Suppressor macrophage (primary cell): ENCODE measurements at places on chromosomes 4 and X.
A peak's percentile ranks its signal among the peaks of the same experiment; 100 is the strongest.

DNA sequence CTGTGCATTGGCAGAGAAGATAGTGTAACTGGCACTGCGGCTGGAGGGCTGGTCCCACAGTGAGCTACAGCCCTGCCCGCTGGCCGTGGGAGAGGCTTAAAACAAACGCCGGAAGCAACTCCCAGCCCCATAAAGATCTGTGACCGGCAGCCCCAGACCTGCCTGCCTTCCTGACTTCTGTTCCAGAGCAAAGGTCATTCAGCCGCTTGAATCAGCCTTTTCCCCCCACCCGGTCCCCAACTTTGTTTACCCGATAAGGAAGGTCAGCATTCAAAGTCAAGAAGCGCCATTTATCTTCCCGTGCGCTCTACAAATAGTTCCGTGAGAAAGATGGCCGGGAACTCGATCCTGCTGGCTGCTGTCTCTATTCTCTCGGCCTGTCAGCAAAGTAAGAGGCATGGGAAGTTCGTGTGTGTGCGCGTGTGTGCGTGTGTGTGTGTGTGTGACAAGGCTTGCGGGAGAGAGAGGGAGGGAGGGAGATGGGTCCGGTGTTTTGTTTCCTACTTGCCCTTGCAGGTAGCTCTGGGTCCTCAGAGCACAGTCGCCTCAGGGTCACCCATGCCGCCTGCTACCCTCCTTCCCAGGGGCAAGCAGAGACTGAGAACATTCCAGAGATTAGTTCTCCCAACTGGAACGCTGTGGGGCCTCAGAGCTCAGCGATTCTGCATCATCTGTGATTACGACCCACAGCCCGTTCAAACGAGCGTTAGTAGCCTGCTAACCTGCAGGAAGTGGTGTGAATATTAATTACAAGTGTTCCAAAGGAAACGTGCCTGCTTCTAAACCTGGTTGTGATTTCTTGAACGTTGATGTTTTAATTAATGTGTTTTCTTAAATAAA lies at the start of gene MGST2:
Gene MGST2 (plus strand): TSS at position 130 of the 840 bp plus-strand sequence. CDS start 201 bp downstream, at position 331.
- peak; percentile 84 for DNase-seq

DNA sequence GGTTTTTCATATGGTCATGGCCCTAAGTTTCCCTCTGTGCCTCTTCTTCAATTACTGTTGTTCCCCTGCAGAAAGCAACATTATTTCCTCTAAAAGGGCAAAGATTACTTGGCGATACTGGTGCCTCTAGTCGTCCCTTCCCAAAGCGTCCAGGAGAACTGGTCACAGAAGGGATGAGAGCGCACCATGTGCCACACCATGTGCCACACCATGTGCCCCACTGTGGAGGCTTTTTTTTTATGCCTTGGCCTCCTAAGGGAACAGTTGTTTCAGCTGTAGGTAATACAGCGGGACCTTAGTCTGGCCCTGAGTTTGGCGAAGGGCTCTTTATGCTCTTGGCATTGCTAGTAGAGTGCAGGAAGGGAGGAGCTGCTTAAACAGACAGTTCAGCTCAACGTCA lies 11.5 kb upstream of the FGG start:
- no peak for DNase-seq

GRCh38 chr4:105400901-105401677 lies 72.8 kb downstream of the PPA2 start:
- DNase-seq = no peak

DNA sequence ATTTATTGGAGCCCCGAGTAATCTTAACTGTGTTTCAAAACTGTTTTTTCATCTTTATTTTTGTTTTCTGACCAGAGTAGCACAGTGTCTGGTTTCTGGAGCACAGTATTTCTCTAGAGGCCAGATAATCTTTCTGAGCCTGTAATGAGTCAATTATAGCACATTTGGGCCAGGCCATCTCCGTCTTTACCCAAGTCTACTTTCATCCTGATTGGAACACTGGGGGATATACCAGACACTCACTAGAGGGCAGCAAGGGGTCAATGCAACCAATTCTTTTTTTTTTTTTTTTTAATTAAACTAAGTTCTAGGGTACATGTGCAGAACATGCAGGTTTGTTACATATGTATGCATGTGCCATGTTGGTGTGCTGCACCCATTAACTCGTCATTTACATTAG lies 282.0 kb downstream of the ARHGAP24 start:
- DNase-seq = no peak

DNA sequence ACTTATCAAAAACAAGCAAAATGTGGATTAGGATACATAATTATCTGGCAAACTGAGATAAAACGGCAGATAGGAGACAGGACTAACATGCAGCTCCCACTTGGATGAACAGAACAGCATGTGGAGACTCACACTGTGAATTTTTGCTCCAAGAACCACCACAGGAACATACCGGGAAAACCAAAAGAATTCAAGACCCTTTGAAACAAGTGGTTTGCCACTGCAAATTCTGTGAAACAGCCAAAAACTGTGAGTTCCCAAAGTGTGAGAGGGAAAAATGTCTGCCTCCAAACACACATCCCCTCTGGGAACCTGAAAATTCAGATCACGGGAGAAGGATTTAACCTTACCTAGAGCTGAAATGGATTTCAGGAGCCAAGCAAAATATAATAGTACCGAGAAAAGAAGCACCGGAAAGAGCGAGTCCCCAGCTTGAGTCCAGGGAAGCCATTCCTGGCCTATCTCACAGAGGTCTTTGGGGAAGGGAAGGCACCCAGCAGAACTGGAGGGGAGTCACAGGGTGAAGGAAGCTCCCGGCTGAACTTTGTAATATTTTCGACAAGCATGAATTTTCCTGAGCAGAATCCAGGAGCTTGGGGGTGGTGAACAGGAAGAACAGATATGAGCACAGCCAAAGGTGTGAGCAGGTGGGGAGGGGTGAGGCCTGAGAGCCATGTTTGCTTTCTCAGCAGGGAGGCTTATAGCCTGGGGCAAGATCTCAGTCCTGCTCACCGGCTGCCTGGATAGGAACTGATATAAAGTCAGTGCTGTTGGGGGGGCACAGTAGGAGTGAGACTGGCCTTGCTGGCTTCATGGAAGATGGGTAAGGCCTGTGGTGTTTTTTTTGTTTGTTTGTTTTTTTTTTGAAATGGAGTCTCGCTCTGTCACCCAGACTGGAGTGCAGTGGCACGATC lies 23.9 kb downstream of the MANBA start:
- no peak for DNase-seq

- no peak for DNase-seq
These were observed 1703.7 kb upstream of the AGA start for GRCh38 chr4:179145746-179146525.

DNA sequence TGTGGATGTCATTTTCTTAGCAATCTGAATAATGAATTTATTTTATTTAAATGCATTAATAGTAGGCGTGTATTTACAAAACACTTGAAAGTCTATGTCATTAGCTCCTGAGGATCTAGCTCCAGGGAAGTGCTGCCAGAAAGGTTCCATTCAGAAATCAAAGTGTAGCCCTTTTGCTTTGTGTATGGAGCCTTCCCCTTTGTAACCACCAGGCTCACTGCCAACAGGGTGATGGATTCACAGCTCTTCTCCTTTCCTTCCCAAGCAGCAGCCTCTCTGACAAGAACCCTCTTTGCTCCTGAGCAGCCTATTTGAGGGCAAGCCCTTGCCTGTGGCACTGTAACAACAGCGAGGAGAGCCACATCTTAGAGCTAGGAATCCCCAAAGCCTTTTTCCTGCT lies 286.0 kb upstream of the RASGEF1B start:
- DNase-seq = peak; percentile 41

DNA sequence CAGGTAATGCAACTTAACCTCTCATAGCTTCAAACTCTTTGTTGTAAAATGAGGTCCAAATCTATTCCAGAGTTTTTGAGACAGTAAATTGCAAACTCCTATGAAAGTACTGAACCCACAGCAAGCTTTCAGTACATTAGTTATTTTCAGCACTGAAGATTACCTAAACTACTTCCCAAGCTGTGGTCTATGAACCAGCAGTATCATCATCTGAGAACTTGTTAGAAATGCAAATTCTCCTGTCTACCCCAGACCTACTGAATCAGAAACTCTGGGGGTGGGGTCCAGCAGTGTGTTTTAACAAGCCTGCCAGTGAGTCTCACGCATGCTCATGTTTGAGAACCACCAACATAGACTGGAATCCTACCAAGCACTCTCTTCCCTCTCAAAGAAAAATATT lies 5.7 kb upstream of the CASP6 start:
- no peak for DNase-seq

GRCh38 chr4:24551492-24552289 lies 32.7 kb downstream of the DHX15 start:
- DNase-seq = no peak

DNA sequence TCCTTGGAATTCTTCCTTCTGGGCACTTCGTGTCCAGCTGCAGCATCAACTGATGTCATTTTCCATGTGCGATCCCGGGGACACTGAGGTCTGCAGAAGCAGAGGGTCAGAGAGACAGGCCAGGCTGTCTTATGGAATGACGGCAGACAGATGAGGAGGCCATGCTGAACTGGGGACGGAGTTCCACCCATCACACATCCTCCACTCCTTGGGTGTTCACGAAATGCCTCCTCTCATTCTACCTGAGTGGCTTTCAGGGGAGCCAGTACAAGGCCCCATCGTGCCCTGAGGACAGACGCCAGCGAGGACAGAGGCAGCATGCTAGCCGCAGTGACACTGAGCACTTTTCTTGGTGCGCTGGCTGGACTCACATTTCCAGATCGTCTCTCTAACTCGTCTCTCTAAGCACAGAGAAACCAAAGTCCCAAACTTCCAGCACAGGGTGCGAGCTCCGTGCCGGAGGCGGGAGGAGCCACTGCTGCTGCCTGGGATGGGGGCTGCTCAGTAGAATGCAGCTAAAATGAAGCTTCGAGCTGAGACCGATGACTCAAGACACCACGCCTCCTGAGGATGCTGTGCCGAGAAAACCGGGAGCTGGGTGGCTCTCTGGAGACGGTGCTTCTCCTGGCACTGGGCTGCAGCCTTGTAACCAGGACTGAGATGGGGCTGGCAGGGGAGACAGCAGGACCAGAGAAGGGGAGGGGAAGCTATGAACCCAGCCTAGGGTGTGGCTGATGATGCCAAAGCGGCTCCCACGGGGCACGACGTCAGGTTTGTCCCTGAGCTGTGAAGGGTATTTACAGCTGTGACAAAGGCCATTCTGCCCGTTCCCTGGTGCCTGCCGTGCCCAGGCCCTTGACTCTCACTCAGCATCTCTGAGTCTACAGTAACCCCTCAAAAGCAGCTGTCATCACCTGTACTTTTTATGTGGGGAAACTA lies 8.2 kb downstream of the ABLIM2 start:
- no peak for DNase-seq

DNA sequence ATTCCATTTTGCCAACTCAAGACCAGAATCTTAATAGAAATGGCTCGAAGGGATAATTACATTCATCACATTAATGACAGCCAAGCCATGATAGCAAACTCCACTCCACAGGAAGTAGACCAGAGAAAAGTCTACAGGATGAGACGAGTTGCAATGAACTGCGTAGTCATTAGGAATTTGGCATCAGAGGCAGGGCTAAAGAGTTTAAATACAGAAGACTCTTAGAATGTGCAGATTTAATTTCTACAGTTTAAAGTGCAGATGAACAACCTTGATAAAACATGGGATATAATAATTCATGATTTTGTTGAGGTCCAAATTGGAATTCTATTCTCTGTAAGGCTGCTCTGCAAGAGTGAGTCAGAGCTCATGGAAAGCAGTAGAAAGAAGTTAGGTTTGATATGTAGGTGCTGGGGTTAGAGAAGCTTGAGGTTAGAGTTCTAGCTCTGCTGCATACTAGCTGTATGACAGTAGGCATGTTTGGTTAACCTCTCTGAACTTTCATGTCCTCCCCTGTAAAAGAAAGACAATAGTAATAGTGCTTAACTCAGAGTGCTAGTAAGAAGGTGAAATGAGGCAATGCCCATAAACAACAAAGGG lies 32.2 kb downstream of the LNX1 start:
- no peak for DNase-seq

GRCh38 chrX:4841216-4841745 lies 1127.8 kb upstream of the PRKX start:
- no peak for DNase-seq
